Activated naive CD4-positive, alpha-beta T cell treated with Interleukin-2 at 50 U/mL for 16 hours (primary cell): ENCODE measurements at places on chromosomes 7 and 10.

- no peak for DNase-seq
Observed at GRCh38 chr10:96482815-96483588, 30.7 kb downstream of the TLL2 start.

DNA sequence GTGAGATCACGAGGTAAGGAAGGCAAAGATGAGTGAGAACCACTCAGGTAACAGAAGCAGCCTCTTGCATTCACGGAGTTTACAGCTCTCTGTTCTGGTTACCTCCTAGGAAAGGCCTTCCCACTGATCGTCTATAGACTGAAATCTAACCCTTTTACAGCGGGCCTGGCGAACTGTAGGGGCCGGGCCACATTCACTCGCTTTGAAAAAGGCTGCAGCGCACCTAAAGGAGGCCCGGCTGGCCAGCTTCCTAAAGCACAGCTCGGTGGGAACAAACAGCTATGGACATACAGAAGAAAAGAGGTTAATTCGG, 565 bp downstream of the ATP5MK start:
- DNase-seq, result no peak

DNA sequence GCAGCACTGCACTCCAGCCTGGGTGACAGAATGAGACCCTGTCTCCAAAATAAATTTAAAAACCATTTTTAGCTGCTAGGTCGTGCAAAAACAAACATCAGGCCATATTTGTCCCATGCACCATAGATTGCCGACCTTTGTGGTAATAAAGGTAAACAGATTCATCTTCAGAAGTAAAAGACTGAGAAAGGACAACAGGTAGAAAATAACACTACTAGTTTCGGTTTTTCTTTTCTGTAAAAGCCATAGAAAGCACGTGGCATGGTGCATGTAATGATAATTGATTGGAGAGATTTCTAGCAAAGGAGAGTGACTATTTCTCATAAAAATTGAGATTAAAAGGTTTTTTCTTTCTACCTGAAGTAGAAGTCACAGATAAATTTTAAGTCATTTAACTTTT, 93.9 kb downstream of the DNAH11 start:
- DNase-seq, result no peak

- DNase-seq, result no peak
Observed at GRCh38 chr7:110766864-110767263, 324.1 kb upstream of the LRRN3 start.

DNA sequence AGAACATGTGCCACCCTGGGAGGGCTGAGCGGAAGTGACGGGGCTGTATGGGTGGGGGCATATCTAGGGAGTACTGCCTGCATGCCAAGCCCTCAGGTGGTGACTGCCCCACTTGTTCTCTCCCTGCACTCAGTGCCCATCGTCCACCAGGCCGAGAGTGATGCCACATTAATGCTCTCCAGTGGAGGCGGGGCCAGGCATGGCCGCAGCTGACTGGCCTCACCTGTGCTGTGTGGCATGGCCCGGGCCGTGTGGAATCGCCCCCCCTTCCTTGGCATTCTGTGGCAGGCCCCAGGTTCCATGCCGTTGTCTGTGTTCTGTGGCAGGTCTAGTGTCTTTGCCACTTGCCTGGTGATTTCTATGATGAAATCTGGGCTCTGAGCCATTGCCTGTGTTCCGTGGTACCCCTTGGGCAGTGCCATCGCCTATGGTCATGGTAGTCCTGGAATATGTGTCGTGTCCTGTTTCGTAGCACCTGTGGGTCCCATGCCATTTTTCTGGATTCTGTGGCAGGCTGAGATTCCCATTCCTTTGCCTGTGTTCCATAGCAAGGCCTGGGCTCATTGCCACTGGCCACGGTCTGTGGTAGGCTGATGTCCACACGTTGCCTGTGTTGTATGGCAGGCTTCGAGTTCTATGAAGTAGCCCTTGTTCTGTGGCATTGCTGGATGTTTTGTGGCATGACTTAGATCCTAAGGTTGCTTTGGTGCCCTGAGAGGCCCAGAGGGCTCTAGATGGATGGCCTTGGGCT, 8.9 kb downstream of the FLNC start:
- no peak for DNase-seq

GRCh38 chr10:6236349-6237198, 33.8 kb downstream of the PFKFB3 start:
- no peak for DNase-seq

DNA sequence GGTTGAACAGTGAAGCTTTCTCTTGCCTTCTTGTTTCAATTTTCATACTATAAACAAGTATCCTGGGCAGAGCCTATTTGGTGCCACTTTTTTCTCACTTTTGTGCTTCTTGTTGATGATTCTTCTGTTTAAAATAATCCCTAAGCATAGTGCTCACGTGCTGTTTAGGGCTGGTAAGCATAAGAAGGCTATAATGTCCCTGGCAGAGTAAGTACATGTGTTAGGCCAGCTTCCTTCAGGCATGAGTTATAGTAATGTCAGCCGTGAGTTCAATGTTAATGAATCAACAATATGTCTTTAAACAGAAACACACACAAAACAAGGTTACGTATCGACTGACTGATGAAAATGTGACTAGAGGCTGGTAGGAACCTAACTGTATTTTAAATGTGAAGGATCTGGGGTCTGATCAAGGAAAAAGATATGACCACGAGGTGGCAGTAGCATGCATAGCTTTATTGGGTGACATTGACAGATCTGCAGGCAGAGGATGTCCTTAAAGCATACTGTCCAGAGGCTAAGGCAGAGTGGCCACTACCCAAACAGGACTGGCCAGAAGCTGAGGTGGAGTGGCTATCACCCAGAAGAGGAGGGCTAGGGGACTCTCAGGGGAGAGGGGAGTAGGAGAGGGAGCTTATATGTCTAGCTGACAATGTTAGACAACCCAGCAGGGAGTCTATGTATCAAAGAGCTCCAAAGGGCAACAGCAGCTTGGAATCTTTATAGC, 113.7 kb downstream of the BRAF start:
- peak; percentile 51 for DNase-seq

- no peak for DNase-seq
Observed at GRCh38 chr7:23759671-23760391, 49.8 kb downstream of the STK31 start.

DNA sequence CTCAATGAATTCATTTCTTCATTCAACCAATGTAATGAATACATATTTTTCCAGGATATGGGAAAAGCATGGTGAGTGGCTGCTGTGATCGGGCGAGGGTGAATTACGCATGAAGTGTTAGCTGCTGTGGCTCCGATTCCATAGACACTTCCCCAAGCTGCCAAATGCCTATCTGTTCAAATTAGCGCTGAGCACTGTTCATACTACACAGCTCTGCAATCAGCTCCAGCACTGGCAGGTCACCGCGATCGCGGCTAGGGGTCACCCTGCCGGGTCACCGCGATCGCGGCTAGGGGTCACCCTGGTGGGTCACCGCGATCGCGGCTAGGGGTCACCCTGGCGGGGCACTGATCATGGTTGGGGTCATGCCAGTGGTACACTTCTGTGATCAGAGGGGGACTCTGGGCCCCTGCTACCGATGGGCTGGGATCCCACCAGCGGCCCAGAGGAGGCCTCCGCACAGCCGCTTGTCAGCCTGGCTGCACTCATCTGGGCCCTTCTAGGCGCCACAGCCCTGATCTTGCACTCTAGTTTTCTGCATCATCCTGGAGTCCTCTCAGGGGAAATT, 49.3 kb downstream of the JAKMIP3 start:
- no peak for DNase-seq

GRCh38 chr10:76497666-76498065, 1066.2 kb downstream of the LRMDA start:
- DNase-seq, result no peak

GRCh38 chr10:43939939-43940820, 291.5 kb upstream of the ZNF32 start:
- no peak for DNase-seq

DNA sequence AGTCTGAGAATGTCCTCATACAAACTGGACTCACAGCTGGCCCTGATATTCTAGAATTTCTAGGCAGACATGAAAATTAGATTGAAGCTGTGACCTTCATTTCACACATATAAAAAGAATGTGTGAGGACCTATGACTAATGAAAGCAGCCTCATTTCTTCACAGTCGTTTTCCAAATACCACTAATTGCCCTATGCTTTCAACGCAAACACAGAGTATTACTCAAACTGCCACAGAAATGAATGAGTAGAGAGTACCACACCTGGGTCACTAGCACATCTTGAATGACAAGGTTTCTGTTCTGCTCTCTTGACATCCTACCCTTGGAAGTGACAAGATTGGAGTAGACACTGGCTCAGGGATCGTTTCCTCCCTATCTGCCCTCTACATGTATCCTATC, 142.4 kb downstream of the C1GALT1 start:
- DNase-seq, result no peak

- no peak for DNase-seq
Observed at GRCh38 chr10:78302739-78302988, 269.0 kb downstream of the RPS24 start.

GRCh38 chr10:36462194-36462593, 663.2 kb upstream of the ANKRD30A start:
- no peak for DNase-seq

GRCh38 chr10:104084482-104085142, 1.1 kb downstream of the COL17A1 start:
- DNase-seq, result no peak

DNA sequence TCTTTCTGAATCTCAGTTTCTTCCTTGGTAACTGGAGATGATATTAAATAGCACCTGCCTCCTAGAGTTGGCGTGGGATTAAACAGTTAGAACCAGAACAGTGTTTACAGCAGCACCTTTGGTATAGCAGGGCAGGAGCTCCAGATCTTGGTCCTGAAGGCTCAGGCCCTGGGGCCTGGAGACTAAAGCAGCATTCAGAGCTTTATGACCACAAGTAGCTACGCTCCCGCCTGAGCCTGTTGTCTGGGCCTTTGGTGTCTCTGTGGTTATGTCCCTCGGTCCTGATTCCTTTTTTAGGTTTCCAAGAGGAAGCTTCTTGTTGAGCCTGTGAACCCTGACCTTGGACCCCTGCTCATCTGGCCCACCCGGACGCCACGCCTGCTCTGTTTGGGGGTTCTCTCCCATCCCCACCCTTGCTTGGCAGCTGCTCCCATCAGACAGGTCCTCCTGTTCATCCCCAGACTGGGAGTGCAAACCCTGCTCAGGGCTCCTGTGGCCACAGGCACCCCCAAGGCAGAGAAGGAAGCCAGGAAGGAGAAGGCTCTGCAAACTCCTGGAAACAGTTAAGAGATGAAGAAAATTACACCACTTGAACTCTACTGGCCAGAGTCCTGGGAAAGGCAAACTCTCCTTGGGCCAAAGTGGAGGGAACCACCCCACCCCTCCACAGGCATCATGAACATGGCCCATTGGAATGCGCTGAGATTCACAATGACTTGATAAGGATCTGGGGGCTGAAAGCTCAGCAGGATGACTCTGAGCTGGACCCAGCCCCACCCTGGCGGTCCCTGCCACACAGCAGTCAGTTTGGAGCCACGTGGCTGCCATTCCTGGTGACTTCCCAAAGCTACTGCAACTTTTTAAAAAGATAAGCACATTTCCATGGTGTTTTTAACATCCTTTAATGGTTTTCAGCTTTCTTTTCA, 50.1 kb upstream of the TMEM72 start:
- no peak for DNase-seq

GRCh38 chr7:1642291-1642731, 27.8 kb upstream of the ELFN1 start:
- DNase-seq, result no peak

DNA sequence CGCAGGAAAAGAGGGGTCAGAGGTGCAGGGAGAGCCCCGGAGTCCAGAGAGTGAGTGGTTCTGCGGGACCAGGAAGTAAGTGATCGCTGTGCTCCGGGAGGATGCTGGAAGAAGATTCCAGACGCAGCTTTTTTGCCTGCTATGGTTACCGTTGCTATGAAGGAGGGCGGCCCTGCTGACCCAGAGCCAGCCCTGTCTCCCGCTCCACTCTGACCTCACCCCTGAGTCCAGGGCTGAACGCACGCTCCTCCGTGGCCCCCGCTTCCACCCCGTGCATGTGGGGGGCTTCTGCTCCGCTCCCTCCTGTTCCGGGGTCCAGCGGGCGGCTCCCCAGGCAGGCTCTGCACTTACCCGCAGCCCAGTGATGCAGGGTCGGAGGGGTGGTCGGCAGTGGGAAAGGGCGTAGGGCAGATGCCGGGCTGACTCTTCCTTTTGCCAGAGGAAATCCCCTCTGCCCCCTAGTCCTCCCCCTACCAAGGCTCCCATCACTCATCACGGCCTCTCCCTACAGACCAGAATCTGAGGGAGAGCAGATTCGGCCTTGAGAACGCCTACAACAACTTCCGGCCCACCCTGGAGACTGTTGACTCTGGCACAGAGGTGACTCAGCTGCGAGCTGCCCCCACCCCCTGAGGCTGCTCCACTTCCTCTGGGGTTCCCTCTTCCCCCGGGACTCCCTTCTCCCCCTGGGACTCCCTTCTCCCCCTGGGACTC, 2.7 kb upstream of the MUC17 start:
- peak; percentile 73 for DNase-seq

DNA sequence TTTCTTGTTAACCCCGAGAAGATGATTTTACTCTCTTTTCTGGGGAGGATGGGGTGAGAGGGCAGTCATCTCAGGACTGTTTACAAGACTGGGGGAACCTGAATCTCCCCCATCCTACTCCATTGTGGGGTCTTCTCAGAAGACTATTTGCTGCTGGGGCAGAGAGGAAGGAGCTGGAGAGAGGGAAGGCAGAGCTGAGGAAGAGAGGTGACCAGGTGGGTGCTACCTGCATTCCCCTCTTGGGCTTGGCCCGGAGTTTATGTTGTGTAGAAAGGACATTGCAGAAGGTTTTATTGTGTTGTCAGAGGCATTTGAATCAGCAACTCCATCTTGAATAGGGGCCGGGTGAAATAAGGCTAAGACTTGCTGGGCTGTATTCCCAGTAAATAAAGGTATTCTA, 247.1 kb upstream of the GALNT17 start:
- DNase-seq, result no peak

GRCh38 chr10:3754727-3755439, 30.1 kb downstream of the KLF6 start:
- DNase-seq, result peak; percentile 39

- no peak for DNase-seq
Observed at GRCh38 chr7:20798694-20799121, 12.0 kb upstream of the SP8 start.

DNA sequence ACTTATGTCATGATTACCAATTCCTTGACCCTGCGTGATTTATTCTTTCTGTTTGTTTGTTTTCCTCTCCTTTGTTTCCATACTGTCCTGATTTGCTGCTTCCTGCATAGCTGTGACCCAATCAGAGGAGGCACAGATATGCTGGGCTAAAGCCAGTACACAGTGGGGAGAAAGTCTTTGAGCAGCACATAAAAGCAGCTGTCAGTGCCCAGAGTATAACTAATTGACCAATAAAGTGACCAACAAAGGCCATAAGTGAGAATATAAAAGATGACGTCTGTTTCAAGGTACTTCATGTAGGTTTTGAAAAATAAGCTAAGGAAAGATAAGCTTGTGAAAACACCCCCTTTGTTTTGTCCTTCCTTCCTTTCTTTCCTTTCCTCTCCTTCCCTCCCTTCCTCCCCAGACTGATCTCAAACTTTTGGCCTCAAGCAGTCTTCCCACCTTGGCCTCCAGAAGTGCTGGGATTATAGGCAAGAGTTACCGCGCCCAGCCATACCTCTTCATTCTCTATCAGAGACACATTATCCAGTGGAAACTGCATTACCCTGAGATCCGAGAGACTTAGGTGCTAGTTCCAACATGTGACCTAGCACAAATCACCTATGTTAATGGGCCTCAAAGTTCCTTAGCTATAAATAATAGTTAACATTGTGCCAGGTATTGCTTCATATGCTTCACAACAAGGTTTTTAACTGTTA, 17.0 kb downstream of the BCAP29 start:
- DNase-seq, result no peak

GRCh38 chr7:91194841-91195240, 69.4 kb upstream of the FZD1 start:
- no peak for DNase-seq

- DNase-seq, result no peak
Observed at GRCh38 chr10:78408671-78409472, 375.2 kb downstream of the RPS24 start.
